ENCODE measurements at places on chromosomes 16 and 17.

GRCh38 chr17:42459801-42460281 is 1.2 kb downstream of the ATP6V0A1 start:
- no peak for DNase-seq

- DNase-seq, result no peak
These were observed 35.1 kb upstream of the CREBBP start for GRCh38 chr16:3915426-3916260.

- no peak for DNase-seq
These were observed 33.1 kb downstream of the N4BP1 start for GRCh38 chr16:48576927-48577326.

- DNase-seq, result no peak
These were observed 123.8 kb downstream of the DNAH3 start for GRCh38 chr16:21026846-21027245.

GRCh38 chr17:19407601-19408345 is 3.3 kb upstream of the RNF112 start:
- DNase-seq, result no peak

GRCh38 chr16:30656974-30657865 is 1.0 kb upstream of the FBRS start:
- no peak for DNase-seq

- no peak for DNase-seq
These were observed 8.0 kb upstream of the SPATA32 start for GRCh38 chr17:45269912-45270311.

DNA sequence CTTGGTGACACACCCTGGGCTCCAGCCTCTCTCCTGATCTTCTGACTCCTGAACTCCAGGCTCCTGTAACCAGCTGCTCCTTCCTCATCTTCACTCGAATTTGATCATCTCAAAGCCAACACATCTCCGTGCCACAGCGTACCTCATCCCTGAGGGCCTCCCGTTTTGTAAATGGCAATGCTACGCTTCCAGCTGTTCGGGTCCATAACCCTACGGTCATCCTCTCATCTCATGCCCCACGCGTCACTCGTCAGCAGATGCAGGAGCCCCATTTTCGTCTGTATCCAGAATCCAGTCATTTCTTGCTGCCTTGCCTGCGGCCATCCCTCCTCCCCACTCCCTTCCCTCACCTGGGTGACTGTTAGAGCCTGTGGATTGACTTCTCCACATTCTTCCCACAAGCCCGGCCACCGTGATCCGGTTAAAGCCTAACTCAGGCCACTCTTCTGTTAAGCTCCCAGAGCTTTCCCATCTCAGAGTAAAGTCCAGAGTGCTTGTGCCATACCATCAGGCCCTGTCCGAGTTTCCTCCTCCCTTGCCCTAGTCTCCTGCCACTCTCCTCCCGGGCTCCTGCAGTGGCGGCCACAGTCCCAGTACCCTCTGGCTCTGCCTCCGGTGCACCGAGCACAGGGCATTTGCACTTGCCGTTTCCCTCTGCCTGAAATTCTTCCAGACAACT is 20.3 kb upstream of the AKTIP start:
- no peak for DNase-seq

DNA sequence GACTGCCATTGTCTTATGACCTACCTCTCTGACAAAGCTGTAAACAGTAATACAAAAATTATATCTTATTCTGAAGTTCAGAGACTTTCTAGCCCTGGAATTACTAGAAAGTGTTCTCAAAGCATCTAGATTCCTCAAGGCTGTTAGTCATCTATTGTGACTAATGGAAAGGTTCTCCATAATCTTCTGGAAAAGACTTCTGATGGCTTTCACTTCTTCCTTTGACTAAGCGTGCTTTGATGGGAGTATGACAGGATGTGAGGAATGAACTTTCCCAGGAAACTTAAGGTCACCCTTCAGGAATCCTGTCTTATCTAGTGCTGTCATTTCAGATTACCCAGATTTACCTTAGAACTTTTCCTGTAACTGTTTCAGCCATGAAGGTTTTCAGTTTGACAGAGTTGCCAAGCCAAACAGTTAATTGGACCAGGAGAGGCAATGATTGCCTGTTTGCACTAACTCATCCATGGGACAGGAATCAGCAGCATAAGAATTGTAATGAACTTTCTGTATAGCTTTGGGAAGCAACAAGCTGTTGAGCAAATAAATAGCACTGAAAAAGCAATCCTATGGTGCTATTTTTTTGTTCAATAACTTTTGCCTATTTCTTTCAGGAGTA is 43.5 kb downstream of the AP2B1 start:
- DNase-seq, result peak; percentile 9

Data from H54 (cell line).